CD8-positive, alpha-beta memory T cell (primary cell): ENCODE measurements at places on chromosomes 1 and 21.

DNA sequence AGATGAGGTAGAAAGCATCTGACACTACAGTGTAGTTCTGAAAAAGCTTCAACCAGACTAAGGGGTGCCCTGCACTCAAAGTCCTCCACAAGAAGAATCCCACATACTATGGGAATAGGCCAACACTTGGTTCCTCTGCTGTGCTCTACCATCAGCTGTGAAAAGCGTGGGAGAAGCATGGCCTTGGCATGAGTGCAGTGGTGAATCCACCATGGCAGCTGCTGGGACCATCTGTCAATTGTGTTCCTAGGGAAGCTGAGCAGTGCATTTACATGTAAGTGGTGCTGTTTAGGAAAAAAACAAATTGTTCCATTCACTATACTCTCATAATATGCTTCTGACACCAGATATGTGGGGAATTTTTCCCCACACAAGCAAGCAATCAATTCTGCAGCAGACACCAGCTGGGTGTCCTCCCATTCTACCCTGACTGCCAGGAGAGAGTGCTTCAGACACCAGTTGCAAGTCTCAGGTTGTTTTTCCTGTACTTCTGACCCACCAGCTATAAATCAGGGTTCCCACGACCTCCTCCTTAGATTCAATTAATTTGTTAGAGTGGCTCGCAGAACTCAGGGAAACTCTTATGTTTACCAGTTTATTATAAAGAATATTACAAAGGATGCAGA, 230.8 kb upstream of the CHRM3 start:
- DNase-seq = no peak

DNA sequence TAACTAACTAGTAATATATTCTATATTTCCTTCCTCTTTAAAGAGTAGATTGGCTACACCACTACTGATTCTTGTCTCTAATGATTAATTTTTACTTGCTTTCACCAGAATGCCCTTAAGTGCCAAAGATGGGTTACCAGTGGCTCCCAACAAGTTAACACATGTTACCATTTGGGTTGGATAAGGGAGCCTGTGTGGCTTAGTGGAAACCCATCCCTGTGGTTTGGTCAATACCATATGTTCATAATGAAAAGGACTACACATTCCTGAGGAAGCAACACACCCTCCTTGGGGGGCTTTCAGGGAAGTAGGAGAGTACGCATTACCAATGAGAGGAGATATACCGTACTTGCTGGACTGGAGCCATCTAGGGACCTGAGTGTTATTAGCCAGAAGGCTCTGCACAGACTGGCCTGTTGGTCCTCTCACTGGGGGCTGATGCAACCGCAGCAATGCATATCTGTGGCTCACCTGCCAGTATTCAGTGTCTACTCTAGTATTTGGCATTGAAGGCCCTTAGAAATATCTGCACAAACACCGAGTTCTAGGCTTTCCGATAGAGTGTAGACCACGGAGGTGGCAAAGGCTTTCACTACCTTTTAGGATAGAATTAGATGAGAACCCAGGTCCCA, 29.3 kb upstream of the PLXNA2 start:
- no peak for DNase-seq

DNA sequence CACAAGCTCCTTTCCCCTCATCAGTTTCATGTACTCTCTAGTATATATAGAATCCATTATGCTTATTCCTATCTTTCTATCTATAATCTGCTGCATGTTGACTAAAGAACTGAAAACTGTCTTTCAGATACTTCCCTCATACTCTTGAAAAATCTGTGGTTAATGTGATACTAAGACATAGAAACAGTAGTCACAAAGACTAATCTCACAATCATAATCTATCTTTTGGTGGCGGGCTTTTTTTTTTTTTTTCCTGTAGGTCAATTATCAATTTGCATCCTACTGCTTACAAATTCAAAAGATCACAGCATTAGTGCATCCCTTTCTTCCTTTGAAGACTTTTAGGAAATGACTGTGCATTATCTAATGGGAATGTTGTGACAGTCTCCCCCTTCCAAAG, 4.7 kb downstream of the UBR4 start:
- no peak for DNase-seq

DNA sequence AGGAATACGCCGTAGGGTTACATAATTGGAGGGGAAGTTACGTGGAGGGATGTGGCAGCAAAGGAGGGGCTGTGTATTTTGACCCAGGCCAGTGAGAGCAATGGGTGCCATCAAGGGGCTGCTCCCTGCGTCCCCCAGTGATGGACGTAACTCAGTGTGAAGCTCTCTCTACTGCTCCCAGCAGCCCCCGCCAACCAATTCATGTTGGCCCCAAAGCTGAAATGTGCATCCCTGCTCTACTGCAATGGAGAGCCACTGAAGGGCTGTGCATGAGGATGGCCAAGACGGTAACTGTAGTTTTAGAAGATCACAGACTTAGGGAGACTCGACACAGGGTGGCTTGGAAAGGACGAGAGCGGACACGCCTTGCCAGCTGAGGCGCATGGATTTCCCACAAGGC, 38.3 kb downstream of the PGBD5 start:
- DNase-seq = no peak

DNA sequence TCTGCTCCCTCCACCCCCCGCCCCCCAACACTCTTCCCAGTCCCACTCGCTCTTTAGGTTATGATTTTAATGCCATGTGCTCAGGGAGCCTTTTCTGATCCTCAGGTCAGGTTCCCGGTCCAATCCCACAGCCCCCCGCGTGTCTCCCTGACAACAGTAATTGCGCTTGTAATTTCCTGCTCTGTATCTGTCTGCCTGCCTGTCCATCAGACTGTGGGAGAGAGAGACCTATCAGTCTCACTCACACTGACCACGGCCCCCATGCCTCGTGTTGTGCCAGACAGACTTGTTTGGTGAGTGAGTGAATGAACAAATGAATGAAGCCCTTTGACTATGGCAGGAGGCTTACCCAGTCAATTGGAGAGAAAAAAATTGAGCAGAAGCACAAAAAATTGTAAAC, 50.8 kb upstream of the ECE1 start:
- no peak for DNase-seq

DNA sequence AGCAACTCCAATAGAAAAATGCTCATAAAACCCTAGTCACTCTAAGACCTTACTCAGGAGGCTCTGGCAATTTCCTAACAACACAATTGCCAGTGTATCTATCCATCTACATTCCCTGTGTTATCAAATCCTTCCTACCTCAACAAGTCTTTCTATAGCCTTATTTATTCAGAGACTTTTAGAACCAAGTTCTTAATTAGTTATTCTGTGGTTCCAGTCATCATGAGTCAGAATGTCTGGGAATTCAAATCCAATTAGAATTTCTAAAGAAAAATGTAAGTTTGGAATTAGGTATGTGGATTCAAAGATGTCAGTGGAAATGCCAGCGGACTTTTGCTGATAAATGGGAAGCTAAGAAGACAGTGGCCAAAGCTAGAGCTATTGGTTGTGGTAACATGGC, 302.6 kb upstream of the C1orf87 start:
- DNase-seq = no peak

DNA sequence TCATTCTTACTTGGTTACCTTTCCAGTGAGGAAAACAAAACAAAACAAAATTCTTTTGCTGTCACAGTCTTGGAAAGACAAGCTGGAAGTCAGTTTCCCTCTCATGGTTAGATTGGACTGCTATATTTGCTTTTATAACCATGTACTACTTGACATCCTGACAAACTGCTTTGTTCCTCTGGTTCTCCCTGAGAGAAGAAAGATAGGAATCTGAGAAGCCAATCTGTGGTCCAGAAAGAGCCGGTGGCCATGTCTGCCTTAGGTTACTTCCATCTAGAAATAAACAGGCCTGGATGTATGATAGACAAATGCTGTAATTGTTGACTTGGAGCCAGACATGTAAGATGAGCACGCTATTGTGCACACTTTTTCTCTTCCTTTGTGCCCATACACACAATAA, 330.0 kb downstream of the BRINP3 start:
- DNase-seq = no peak

DNA sequence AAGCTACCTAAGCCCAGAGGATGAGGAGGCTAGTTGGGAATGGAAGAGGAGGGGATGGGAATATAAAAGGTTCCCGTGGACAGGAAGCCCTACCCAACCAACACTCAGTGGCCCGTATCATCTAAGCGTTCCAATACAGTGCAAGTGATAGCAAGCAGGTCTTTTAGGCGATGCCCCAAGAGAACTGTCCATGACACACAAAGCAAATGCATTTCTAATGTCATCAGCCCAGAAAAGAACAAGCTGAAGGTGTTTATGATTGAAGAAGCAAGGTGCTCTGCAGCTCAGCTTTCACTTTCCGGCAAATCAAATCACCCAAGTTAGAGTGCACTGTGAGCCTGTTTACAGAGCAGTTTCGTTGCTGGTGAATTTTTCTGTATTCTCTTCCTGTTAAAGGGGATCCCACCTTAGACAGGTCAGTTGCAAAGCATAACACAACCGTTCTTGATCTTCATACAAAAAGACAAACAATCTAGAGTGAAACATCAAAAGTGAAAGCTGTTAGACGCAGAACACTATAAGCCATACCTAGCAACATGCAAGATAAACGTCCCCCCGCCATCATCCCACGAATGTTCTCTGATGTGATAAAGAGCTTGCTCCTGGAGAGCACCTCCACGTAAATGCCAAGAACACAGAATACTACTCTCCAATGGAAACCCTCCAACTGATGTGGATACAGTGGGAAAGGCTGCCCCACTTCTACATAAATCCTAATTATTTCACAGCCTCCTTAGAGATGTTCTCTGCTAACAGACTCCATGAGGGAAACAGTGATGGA, 54.0 kb downstream of the PGBD5 start:
- DNase-seq = no peak

DNA sequence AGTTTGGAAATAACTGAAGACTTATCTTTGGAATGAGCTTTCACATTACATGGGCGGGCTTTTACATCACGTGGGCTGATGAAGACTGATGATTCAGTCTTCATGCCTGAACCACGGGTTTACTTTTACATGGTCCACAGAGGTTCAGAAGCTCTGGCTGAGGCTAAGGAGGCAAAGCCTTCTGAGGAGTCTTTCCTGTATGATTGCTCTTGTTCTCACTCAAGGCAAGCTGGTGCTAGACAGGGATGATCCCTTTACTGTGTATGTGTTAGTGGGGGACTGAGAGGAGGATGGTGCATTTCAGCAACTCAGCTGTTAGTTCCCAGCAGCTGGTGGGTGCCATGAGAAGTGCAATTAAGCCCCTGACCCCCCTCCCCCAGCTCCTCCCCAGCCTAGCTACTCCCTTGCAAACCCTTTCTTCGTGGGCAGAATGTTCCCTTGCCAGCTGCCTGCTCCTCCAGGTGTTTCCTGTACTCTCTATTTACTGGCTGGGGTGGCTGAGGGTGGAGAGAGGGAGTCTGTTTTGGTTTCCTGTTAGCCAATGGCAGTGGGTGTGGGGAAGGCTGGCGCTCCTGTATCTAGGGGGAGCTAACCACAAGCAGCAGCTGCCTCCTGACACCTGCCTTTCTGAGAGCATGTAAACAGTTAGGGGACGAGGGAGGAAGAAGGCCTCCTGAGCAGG, 15.4 kb downstream of the BTG2 start:
- peak; percentile 85 for DNase-seq

DNA sequence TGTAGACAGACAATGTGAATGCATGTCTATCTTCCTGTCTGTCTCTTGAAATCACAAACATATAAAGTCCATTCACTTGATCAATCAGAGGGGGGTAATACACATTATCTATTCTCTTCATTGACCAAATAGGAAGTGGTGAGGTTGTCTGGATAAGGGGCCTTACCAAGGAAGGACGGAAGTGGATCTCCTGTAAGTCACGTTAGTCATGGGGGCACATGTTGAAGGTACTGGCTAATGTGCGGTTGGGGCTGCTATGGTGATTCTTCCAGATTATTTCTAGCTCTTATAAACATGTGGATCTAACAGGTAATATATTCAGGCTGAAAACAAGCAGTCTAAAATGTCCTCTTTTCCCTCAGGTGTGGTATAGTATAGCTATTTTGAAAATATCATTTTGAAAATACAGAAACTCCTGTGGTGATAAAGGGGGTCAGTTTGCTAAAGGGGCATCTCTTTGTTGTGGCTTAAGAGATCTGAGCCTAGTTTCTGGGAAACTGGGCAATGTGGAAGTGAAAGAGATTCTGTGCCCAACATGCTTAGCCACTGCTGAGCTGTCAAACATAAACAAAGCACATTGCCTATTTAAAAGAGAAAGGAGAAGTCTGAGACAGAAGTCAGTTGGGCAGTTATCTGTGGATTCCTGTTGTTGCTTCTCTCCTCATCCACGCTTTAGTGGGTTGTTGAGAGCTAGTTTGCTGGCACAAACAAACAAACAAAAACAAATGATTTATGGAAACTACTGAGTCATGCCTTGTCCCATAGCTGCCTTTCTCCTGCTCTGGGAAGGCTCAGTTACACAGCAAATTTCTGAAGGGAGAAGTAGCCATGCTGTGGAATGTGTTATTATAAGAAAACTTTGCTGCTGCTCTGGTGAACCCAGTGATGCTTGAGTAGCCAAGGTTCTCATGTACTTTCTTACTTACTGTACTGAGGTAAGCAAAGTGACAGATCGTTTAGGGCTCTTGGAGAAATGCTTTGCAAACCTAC, 166.9 kb downstream of the HLX start:
- no peak for DNase-seq

DNA sequence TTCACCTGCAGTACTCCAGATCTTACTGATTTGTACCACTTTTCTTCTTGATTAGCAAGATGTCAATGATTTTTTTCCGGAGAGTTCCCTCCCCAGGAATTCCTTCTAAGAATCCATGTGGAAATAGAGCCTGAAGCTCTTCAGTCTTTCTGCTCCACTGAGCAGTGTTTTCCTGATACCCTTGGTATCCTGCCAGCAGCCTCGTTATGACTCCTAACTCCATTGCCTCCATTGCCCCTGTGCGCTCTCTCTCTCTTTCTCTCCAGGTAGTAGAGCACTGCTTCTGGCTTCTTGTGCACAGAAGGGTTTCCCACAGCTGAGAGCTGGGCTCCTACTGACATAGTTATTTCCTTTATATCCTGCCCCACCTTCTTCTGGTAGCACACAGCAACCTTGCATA, 12.2 kb downstream of the UBE2U start:
- DNase-seq = no peak

DNA sequence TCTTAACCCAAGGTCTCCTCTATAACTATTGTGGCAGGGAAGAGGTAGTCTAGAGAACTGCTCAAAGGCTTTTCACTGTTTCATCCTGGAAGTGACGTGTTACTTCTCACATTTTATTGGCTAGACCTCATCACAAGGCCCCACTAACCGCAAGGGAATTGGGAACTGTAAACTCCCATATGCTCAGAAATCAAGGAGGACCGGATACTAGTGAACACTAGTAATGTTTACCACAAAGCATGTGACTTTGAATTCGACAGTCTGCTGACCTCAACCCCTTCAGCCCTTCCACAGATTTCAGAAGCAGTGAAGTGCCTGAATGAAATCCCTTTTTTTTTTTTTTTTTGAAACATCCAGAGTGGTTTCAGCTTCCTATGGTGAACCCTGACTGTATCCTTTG, 3.4 kb upstream of the EEIG2 start:
- DNase-seq = no peak

GRCh38 chr1:67118191-67118590, 16.6 kb downstream of the C1orf141 start:
- DNase-seq = no peak

- no peak for DNase-seq
Measured at GRCh38 chr1:216055004-216055403, 368.2 kb downstream of the USH2A start.
